NCI-H774 (cell line): ENCODE measurements at places on chromosomes 7 and 10.

GRCh38 chr7:10471280-10472058, 502.2 kb upstream of the PHF14 start:
- no peak for DNase-seq

- DNase-seq = peak; percentile 6
These were observed at the start of gene SFMBT2 for GRCh38 chr10:7410862-7411670. SFMBT2 (minus strand) TSS chr10:7411034; CDS start chr10:7381898, 29,136 bp downstream.

- DNase-seq = no peak
These were observed 126.8 kb downstream of the SKIDA1 start for GRCh38 chr10:21398563-21399231.

DNA sequence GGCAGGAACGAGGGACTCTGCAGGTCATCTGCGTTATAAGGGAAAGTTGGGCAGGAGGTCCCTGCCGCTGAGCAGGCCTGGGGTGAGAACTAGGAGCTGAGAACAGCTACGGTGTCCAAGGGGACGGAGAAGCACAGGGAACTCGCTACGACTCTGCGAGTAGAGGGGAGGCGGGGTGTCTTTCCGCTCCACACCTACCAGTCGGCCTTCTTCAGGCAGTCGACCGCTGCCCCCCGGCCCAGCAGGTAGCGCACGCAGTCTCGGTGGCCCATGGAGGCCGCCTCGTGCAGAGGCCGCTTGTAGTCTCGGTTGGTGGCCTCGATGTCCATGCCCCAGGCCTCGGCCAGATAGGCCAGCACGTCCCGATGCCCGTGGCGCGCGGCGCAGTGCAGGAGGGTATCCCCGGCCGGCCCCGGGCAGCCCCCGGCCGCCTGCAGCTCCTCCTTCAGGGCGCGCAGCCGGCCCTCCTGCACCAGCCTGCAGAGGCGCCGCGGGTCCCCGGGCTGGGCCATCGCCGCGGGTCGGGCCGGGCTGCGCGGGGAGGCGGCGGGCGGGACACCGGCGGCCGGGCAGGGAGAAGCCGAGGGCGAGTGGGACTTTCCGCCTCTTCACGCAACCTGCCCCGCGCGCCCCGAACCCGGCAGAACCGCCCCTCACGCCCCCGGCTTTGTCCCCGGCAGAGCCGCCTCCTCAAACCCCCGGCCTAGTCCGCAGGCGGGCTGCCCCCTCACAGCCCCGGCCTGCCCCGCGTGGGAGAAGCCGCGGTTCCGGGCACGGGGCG, 660 bp downstream of the ANKRD16 start:
- DNase-seq = peak; percentile 3

DNA sequence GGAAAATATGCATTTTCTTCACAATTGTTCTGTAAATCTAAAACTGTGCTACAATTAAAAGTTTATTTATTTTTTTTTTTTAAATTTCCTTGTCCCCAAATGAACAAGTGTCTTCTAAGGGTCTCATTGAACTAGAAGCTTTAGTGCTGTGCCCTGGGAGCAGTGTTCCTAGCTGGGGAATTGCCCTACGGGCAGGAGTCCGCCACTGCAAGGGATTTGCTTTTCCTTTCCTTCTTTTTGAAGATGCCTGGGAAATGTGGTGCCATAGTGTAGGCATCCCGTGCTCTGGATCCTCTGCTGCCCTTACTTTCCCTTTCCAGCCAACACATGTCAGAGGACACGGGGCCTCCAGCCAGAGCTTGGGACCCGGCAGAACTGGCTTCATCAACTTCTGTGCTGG, 177.1 kb upstream of the CTBP2 start:
- no peak for DNase-seq

DNA sequence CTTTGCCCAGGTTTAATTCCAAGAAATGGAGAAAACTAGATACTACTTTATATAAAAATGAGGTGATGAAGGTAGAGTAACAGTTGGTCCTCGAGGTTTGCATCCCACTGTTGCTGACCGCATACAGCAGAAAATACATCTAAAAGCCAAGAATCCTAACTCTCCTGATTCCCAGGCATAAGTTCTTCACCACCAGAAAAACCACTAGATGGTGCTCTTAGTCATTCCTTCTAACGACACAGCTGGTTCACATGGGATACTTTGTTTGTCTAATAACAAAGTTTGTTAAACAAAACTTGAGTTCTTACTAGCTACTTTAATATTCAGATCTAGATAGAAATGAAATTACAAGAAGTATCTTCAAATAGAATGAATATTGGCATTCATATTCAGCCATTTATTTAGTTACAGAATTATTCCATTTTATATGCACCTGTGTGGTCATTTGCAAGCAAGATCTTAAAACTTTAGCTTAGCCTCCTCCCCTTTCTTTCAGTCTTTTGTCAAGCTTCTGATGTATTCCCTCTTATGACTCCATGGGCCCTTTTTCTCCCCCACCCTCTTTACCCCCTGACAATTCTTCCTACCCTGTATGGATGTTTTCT, 54.1 kb upstream of the CYP26C1 start:
- no peak for DNase-seq

DNA sequence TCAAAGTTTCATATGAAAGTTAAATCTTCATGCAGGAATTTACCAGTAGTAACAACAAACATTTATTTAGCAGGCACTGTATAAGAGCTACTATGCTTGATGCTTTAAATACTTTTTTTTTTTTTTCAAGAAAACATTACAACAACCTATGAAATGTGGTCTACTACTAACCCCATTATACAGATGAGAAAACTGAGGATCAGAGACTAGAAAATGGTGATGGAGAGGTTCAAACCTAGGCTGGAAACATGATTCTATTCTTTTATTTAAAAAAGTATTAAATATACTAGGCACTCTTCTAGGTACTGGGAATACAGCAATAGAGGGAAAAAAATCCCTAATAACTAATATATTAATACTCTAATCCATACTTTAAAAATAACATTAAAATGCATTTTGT, 40.6 kb upstream of the TMEM168 start:
- DNase-seq = no peak

- DNase-seq = no peak
These were observed 201.5 kb upstream of the GPR26 start for GRCh38 chr10:123464430-123465323.
